Glutamatergic neuron (in vitro differentiated cells): ENCODE measurements at places on chromosomes 7 and 10. TPM values are rescaled to one million over a fixed set of nuclear protein-coding genes. Genes with fewer than 3 reads are reported as not detected.

Gene TCAF2
- 0.78 TPM for total RNA-seq

Gene SOSTDC1
- not detected for total RNA-seq

Gene MNX1
- 0.59 TPM for total RNA-seq

Gene TNRC18
- total RNA-seq: 54.6 TPM

Gene KCTD7
- 48.5 TPM for total RNA-seq

Gene NUP42
- 47.7 TPM for total RNA-seq

Gene OR6B1
- total RNA-seq: not detected

Gene STYXL1
- total RNA-seq: 41.8 TPM

Gene DNAH11
- total RNA-seq: 0.22 TPM

Gene COA1
- total RNA-seq: 73.7 TPM

Gene RAPGEF5
- total RNA-seq: 169 TPM

Gene MIOS
- total RNA-seq: 30.9 TPM

Gene NAT16
- total RNA-seq: 2.4 TPM

Gene TAS2R5
- total RNA-seq: 1.3 TPM

Gene SFRP4
- 2.2 TPM for total RNA-seq

Gene CRTAC1
- 2.5 TPM for total RNA-seq

Gene TCF7L2
- total RNA-seq: 5.0 TPM
